Activated effector memory CD4-positive, alpha-beta T cell treated with Interleukin-2 at 50 U/mL for 16 hours (primary cell): ENCODE measurements at places on chromosomes 11 and 22.

DNA sequence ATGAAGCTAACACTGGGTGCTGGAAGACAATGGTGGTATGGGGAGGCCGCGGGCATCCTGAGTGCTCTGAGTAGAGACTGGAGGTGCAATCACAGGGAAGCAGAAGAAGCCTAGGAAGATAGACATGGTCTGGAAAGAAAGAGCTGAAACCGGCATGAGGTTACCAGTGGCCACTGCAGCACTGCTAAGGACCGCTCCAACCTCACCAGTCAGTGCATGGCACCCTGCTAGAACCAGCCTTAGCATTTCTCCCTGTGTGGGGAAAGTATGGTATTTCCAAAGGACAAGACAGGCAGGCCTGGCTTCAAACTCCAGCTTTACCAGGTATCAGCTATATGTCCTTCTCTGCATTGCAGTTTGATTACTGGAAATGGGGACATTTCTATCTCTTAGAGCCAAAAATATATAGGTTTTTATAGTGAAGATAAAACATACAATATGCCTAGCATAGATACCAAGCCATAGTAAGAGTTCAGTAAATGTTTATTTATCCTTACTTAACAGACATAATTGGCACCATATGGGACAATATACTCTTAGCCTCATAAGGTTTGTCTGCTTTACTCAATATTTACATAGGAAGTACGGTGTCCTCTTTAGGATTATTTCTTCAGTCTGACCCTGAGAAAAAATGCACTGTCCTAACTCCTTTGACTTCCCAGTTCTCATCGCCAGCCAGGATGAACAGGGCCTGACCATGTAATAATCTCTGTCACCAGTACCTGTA lies 231.1 kb downstream of the TENM4 start:
- DNase-seq: no peak

GRCh38 chr11:60338053-60338452 lies 11.0 kb downstream of the MS4A6E start:
- DNase-seq: no peak

GRCh38 chr22:22933100-22933806 lies 45.6 kb downstream of the IGLL5 start:
- DNase-seq: no peak

GRCh38 chr11:120702656-120703055 lies 191.1 kb downstream of the GRIK4 start:
- no peak for DNase-seq

- DNase-seq: no peak
Measured at GRCh38 chr11:113907681-113908080, 3.1 kb downstream of the HTR3B start.

- no peak for DNase-seq
Measured at GRCh38 chr22:29817724-29818123, 20.4 kb downstream of the ASCC2 start.

GRCh38 chr11:100687054-100687629 lies at the start of gene ARHGAP42:
TSS of gene ARHGAP42 (plus strand) at chr11:100687288. CDS start at chr11:100687679, 391 bp downstream.
- no peak for DNase-seq

DNA sequence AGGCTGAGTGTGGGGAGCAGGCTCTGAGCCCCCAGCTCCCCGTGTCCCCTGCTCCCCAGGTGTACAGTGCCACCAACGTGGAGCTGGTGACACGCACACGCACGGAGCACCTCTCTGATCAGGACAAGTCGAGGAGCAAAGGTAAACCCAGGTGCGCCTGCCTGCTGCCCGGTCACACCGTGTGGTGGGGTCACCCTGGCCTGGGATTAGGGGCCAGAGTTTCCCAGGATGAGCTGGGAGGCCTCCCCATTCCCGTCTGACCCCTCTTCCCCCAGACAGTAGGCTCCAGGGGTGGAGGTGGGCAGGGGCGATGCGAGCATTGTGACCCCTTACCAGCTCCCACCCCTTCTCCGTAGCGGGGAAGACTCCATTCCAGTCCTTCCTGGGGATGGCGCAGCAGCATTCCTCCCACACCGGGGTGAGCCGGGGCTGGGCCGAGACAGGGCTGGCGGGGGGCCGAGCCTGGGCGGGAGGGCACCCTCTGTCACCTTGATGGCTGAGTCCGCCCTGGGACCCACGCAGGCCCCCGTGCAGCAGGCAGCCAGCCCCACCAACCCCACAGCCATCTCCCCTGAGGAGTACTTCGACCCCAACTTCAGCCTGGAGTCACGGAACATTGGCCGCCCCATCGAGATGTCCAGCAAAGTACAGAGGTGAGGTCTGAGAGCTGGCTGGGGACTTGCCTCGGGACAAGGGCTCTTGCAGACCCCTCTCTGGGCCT lies 3.7 kb upstream of the SSH3 start:
- no peak for DNase-seq

- DNase-seq: no peak
Measured at GRCh38 chr11:134678744-134679143, 266.7 kb upstream of the B3GAT1 start.

GRCh38 chr11:88515002-88515401 lies 177.5 kb upstream of the CTSC start:
- DNase-seq: no peak

DNA sequence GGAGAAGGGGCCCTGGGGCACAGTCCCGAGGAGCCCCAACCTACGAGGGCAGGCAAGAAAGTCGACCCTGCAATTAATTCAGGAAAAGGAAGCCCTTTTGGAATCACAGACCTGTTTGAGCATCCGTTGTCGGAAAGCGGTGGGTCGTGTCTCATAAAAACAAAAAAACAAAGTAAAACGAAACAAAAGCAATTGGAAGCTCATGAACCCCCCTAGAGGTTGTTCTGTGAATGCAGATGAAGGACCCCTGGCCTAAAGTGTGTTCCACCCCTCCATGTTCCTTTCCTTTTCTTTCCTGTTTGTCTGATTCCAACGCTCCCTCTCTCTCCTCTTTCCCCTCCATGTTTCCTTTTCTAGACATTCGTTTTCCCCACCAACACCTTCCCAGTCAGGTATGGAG lies 203.7 kb downstream of the GRIK4 start:
- DNase-seq: no peak

- DNase-seq: peak; percentile 15
Measured at GRCh38 chr22:41619979-41620588, 759 bp downstream of the DESI1 start.

GRCh38 chr11:30735946-30736345 lies 149.8 kb upstream of the MPPED2 start:
- DNase-seq: no peak

DNA sequence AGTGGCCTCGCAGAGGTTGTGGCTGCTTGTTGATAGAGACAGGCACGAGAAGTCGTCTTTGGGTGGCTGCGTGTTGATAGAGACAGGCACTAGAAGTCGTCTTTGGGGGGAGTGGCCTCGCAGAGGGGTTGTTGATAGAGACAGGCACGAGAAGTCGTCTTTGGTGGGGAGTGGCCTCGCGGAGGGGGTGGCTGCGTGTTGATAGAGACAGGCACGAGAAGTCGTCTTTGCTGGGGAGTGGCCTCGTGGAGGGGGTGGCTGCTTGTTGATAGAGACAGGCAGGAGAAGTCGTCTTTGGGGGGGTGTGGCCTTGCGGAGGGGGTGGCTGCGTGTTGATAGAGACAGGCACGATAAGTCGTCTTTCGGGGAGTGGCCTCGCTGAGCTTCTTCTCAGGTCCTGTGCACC lies 328.8 kb downstream of the TBC1D22A start:
- DNase-seq: no peak

- DNase-seq: no peak
Measured at GRCh38 chr11:43576320-43576802, 104.2 kb upstream of the HSD17B12 start.

DNA sequence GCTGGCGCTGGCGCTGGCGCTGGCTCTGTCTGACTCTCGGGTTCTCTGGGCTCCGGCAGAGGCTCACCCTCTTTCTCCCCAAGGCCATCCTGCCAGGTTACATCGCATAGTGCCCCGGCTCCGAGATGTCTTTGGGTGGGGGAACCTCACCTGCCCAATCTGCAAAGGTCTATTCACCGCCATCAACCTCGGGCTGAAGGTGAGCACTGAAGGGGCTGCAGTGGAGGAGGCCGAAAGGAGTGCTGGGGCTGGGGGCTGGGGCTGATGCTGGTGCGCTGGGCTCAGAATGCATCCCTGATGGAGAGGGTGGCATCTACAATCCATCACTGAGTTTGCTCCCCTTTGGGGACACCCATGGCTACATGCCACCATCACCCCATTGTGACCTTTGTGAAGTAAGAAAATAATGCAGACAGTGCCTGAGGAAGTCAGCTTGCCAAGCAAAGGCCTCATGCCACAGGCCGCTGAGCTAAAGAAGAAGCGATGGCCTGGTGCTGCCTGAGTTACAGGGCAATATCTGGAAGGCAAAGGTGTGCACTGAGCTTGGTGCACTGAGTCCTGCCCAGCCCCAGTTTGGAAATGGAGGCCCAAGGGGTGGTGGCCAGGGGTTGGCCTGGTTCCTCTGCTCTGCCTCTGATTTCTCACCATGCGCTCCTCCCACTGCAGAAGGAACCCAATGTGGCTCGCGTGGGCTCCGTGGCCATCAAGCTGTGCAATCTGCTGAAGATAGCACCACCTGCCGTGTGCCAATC lies 620 bp downstream of the SMPD1 start:
- no peak for DNase-seq

DNA sequence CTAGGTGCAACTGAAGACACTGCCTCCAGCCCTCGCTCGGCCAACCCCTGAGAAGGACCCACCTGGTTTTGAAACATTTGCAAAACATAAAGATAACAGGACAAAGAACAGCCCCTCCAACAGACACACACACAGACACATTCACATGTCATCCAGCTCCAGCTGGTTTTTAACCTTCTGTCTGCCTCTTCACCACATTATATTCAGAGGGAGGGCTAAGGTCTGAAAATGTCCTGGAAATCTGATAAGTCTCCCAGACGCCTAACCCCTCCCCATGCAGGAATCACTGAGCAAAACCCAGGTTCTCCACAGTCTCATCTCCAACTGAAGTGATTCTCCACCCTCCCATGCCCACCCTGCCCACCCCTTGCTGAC lies 29.4 kb downstream of the PACSIN2 start:
- DNase-seq: no peak

- no peak for DNase-seq
Measured at GRCh38 chr11:31884080-31884479, 73.0 kb upstream of the PAX6 start.

- no peak for DNase-seq
Measured at GRCh38 chr11:6778518-6778917, 4.3 kb upstream of the OR2AG1 start.

- no peak for DNase-seq
Measured at GRCh38 chr11:28457481-28458065, 349.4 kb downstream of the METTL15 start.

- DNase-seq: no peak
Measured at GRCh38 chr11:65204646-65205601, 23.2 kb downstream of the CAPN1 start.

- DNase-seq: no peak
Measured at GRCh38 chr11:116981266-116981885, 116.9 kb downstream of the SIK3 start.

GRCh38 chr11:68018730-68019190 lies 8.6 kb downstream of the ALDH3B1 start:
- no peak for DNase-seq

- DNase-seq: no peak
Measured at GRCh38 chr11:106156290-106156937, 79.0 kb downstream of the AASDHPPT start.

- DNase-seq: no peak
Measured at GRCh38 chr11:14242187-14242586, 116.8 kb downstream of the RRAS2 start.

DNA sequence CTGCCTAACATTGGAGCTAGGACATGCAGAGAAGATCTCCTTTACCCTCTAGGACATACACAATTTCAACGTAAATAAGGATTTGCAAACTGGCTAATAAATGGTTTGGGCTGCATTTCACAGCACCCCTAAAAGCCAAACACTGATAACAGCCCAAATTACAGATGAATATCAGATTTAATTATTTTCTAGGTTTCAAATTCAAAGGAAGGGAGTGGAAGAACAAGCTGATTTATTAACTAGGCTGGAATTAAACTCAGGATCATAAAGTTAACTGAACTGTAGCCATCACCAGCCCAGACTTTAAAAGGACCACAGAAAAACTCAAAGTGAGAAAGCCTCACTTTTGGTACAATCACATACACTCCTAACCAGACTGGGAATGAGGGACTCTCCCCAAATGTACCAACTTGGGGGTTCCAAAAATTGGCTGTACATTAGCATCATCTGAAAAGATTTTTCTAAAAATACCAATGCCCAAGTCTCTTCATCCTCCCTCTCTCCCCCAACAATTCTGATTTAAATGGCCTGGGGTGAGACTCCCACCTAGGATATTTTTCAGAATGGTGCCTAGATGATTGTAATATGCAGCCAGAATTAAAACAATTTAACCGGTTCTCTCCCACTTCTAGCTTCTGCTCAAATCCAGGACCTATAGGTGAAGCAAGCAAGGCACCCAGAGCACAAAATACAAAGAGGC lies 43.5 kb downstream of the SYTL2 start:
- DNase-seq: no peak

- DNase-seq: no peak
Measured at GRCh38 chr22:49010070-49010863, 817.4 kb downstream of the BRD1 start.

DNA sequence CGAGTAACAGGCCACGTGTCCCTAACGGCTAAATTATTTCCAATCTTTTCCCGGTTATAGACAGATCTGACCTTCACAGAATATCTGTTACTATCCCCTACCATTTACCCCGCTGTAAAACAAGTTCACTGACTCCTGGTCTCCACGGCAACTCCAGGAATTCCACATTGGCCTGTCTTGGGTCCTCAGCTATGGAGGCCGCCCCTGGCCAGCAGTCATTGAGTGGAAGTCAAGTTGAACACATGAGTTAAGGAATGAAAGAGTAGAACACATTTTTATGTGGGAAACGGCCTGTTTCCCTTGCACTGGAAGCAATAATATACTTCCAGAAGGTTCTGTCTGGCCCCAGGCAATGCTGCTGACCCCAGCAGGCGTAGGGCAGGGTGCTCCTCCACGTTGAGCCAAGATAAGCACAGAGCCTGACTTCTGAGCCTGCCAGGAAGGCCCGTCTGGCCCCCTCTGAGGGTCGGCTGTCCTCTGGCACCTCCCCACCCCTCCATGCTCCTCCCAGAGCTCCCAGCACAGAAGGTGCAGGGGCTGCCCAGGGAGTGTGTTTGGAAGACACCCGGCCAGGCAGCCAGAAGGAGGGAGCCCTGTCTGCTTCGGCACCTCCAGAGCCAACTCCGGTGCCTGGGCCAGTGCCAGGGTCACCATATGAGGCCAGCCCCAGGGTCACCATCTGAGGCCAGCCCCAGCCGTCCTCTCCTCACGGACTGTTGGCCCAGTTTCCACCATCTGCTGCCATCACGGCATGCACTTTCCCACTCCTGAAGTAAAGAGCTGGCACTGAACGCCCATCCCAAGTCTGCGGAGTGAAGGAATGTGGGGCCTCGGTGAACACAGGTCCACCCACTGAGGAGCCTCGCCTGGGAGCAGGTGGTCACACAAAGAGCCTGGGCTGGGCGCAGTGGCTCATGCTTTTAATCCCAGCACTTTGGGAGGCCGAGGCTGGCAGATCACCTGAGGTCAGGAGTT lies 813.2 kb downstream of the BRD1 start:
- DNase-seq: no peak

GRCh38 chr22:37809672-37810333 lies 2.1 kb downstream of the GCAT start:
- no peak for DNase-seq
